ENCODE measurements at places on chromosomes 3 and 15.

GRCh38 chr3:169668957-169669741 lies 5.6 kb upstream of the MECOM start:
- peak; percentile 68 for DNase-seq

GRCh38 chr3:122456074-122456473 lies 40.2 kb upstream of the WDR5B start:
- no peak for DNase-seq

GRCh38 chr15:40006003-40006402 lies 33.0 kb downstream of the SRP14 start:
- DNase-seq: no peak

DNA sequence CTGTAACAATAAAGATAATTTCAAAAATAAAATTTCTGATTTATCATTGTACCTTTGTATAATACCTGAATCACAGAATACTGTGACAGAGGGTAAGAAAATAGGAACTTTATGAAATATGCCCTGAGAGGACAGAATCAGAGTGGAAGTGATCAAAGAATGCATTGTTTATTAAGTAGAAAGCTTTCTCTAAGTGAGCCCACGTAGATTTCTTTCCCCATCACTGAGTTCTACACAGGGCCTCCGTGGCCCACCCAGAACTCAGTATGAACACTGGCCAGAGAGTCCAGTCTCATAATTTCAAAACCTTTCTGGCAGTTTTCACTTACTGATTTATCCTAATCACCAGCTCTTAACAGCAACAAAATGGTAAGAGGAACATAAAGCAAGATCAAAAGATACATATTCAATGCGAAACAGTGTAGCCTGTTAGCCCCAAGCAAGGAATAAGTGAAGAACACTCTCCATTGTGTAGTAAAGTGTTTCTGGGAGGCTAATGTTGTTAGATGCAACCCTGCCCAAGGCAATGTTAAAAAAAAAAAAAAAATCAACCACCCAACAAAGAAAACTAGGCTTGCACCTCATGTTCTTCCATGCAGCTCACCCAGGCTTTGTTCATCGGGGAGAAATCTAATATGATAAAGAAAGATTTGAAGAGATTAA lies 341.3 kb downstream of the LSAMP start:
- DNase-seq: no peak

- no peak for DNase-seq
These were observed 9.0 kb upstream of the SLCO2A1 start for GRCh38 chr3:134038716-134039115.

DNA sequence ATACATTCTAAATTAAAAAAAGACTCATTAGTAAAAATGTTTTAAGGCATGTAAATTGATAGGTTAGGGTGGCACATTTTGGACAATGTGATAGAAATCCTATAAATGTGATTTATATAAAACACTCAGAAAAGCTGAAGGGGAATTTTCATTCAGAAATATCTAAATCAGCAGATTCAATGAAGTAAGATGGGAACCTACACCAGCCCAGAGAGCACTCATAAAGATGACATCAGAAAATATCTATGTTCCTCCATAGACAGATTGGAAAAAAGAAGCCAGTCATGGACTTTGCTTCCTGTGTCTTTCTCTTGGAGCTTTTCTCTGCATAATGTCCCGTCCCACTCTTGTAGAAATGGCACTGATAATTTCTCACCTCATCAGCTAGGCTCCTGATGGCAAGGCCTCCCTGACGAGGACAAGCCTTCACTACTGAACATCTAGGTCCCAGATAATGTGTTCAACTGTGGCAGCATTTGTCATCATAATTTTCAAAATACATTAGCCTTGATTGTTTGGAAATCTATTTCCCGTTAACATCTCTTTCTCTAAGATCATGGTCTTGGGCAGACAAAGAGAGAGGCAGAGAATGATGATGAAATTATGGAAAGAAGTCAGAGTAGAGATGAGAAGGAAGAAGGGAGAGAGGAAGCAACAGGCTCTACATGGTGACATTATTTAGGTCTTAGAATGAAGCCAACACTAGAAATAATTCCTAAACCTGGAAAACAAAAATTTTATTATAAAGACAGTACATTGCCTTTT lies 354.4 kb downstream of the NTRK3 start:
- DNase-seq: no peak

DNA sequence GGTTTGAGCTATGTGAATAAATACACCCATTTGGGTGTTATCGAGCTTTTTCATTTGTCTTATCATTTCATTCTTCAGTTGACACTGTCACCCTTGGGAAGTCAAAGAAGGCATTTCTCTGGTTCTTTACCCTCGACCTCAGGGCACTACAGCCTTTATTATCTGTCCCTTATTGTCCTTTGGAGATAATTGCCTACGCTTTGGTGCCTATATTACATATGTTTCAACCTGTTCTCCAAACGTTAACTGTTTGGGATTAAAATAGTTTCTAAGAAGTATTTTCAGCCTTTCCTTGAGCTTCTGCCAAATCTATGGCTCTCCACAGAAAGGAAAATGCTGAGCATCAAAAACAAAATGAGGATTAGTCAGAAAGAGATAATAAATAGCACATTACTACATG lies 395.4 kb upstream of the ADAMTS9 start:
- DNase-seq: no peak

- no peak for DNase-seq
These were observed 89.1 kb downstream of the XXYLT1 start for GRCh38 chr3:195181741-195182469.

DNA sequence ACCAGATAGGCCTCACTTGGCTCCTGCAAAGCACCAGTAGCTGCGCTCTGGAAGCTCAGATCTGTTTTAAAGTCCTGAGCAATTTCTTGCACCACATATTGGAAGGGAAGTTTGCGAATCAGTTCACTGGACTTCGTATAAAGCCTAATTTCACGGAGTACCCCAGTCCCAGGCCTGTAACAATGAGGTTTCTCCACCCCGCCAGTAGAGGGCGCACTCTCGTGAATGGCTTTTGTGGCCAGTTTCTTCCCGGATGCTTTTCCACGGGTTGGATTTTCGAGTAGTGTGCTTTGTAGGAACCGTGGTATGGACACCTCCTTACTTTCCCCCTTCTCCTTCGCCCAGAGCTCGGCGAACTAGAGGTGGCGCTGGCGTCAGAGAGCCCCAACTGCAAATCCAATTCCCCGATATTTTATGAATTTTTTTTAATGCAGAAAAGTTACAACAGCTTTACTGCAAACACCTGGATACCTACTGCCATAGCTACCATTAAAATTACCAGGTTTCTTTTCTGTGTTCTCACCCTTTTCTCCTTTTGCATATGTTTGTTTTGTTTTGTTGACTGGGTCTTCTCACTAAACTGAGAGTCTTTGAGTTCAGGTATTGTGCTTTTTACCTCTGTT lies 13.3 kb downstream of the RARB start:
- no peak for DNase-seq

- DNase-seq: no peak
These were observed 808 bp downstream of the GK5 start for GRCh38 chr3:142224482-142225072.

DNA sequence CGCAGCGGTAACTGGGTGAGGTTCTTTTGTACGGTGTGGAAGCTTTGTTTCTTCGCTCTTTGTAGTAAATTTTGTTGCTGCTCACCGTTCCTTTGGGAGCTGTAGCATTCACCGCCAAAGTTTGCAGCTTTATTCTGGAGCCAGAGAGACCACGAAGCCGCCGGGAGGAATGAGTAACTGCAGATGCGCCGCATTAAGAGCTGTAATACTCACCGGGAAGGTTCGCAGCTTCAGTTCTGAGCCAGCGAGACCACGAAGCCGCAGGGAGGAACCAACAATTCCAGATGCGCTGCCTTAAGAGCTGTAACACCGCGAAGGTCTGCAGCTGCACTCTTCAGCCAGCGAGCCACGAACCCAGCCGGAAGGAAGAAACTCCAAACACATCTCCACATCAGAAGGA lies 56.0 kb upstream of the DYNC1LI1 start:
- DNase-seq: no peak

Measured in KG1 (cell line).